Right lobe of liver (tissue), 6 donors: ENCODE measurements at places on chromosomes 1 and 21. TPM values are rescaled to one million over a fixed set of nuclear protein-coding genes. Genes with fewer than 3 reads are reported as not detected.

The TMEM69 gene
- total RNA-seq, result 7.5 TPM

The CCDC17 gene
- 2.1 TPM for total RNA-seq

The OMA1 gene
- 21.7 TPM for total RNA-seq

The LENEP gene
- not detected for total RNA-seq

The HRNR gene
- total RNA-seq, result not detected

The ADCY10 gene
- total RNA-seq, result 0.44 TPM

The LZIC gene
- total RNA-seq, result 14.3 TPM

The CD48 gene
- total RNA-seq, result 2.8 TPM

The PLEKHA6 gene
- total RNA-seq, result 20.2 TPM

The RHD gene
- not detected for total RNA-seq

The UHMK1 gene
- total RNA-seq, result 35.2 TPM

The CHIA gene
- not detected for total RNA-seq

The LRRC47 gene
- 32.2 TPM for total RNA-seq

The DIO1 gene
- total RNA-seq, result 100 TPM

The URB2 gene
- 3.8 TPM for total RNA-seq

The IGSF21 gene
- 0.68 TPM for total RNA-seq

The MEX3A gene
- 1.4 TPM for total RNA-seq

The SLC35F3 gene
- not detected for total RNA-seq

The WNT9A gene
- 0.19 TPM for total RNA-seq

The SPEN gene
- total RNA-seq, result 15.4 TPM

The CRNN gene
- total RNA-seq, result not detected

The CDK11A gene
- total RNA-seq, result 9.0 TPM
